ENCODE measurements at places on chromosomes 16 and 17.

DNA sequence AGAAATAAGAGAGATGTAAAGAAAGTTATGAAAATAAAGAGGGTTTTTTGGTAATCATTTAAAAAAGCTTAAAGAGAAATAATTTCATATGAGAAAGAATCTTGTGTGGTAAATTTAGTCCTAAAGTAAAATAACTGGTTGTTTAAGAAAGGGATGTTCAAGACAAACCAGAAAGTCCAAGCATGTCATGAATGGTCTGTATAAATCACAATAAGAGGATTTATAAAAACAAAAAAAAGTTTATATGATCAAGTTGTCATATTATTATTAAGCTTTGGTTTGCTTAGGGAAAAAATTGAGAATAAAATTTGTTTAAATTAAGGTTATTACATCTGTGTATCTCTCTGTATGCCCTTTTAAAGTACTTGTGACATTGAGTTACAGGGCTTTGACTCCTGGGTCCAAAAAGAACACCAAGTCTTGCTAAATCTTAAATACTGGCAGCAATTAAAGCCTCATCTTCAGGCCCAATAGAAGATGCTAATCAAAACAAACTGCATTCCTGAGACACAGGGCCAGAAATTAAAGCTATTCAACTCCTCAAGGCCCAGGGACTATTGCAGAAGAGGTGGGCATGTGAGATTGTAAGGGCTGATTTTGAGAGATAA, 15.6 kb upstream of the TRIM25 start:
- DNase-seq: peak; percentile 13

GRCh38 chr16:20259541-20259940, 67.8 kb downstream of the GP2 start:
- no peak for DNase-seq

- DNase-seq: no peak
Observed at GRCh38 chr16:5215901-5216300, 118.3 kb upstream of the EEF2KMT start.

- no peak for DNase-seq
Observed at GRCh38 chr17:39705786-39706348, 6.0 kb downstream of the ERBB2 start.

GRCh38 chr17:69533481-69534234, 119.2 kb downstream of the MAP2K6 start:
- no peak for DNase-seq

GRCh38 chr17:7632492-7632894, 2.6 kb downstream of the SHBG start:
- peak; percentile 35 for DNase-seq

GRCh38 chr16:87691686-87692079, 74.1 kb downstream of the KLHDC4 start:
- DNase-seq: no peak

DNA sequence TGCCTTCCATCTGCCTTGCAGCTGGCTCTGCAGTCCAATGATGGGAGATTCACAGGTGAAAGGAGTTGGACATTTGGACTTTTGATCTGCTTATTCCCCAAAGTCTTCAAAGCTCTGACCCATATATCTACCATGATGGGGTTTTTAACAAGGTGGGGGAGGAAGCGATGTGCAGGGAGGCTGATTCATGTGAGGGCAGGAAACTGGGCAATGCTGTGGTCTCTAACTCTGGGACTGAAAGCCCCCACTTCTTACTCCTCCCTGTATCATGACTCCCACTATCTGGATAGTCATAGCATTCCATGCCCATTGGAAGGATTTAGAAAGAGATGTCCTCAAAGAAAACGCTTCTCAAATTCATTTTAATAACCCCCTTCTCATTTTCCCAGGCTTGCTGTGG, 16.3 kb downstream of the HOXB1 start:
- DNase-seq: no peak

- DNase-seq: no peak
Observed at GRCh38 chr17:75155191-75155601, 884 bp upstream of the JPT1 start.

DNA sequence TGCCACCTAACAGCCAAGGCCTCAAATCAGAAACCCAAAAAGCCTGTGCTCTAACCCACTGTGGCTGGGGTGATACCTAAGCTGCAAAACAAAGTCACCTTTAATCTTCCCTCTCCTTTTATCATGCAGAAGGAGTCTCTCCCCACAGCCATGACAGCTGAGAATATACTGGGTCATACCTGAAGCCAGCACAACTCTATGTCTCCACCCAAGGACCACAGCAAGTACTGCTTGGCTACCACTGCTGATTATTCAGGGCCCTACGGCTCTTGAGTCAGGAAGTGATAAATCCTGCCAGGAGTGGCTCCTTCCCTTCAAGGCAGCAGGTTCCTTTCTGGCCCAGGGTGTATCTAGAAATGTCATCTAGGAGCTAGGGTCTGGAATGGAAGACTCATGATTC, 151.5 kb upstream of the TOM1L1 start:
- no peak for DNase-seq

DNA sequence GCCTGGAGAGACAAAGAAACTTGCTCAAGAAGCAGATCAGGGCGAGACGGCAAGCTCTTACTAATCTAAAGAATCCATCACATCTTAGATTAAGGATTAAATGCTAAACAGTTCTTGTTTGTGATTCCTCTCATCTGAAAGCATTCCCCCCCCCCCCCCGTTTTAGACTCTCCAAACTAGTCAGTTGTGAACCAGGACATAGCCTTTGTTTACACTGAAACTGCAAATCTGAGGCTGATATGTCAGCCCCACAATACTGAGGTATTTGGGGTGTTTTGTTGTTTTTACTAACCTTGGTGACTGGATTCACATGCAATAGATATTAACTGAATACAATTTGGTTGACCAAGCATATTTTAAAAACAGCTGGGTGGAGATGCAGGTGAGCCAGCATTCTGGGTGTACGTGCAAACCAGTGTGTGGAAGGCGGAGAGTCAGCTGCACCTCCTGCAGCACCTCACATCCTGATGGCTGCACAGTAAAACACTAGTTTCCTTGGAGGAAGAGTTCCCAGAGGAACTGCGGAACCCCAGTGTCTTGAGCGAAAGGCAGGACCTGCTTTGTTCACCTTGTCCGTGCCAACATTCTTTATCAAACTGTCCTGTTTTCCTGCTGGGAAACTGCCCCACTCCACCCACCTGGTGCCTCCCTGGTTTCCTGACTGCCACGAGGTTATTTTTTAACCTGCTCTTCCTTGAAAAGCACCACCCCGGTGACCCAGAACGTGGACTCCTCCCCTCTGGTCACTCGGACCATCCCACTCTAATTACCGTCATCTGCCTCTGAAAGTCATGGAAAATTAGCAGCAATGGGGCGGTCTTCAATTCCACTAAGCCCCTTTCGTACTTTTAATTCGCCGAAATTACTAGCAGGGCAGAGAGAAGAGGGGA, 1.2 kb upstream of the YPEL2 start:
- DNase-seq: no peak

DNA sequence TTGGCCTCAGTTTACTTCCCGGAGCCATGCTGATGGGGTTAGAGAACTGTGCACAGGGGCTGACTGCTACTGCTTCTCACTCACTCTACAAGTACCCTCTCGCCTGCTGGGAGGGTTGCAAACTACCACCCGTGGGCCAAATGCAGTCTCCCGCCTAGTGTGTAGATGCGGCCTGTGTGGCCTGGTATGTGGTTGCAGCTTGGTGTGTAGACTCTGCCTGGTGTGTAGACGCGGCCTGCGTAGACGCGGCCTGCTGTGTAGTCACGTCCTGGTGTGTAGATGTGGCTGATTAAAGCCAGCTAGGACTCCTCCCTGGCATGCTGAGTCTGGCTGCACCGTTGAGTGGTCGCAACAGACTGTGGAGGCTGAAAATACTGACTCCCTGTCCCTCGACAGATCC, 7.3 kb downstream of the CANT1 start:
- DNase-seq: no peak

DNA sequence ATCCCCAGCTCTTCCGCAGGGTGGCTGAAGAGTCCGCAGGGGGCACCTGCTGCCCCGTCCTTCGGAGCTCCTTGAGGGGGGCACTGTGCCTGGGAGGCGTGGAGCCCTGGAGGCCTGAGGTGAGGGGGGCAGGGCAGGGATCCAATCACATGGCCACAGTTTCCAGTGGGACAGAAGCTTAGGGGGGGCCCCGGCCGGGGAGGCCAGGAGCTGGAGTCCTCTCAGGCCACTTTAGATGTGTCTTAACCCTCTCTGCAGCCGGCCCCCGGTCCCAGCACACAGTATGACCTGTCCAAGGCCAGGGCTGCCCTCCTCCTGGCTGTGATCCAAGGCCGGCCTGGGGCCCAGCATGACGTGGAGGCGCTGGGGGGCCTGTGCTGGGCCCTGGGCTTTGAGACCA, 10.8 kb downstream of the ZNF213 start:
- no peak for DNase-seq

GRCh38 chr16:72818236-72818845, 229.6 kb downstream of the ZFHX3 start:
- DNase-seq: peak; percentile 23

DNA sequence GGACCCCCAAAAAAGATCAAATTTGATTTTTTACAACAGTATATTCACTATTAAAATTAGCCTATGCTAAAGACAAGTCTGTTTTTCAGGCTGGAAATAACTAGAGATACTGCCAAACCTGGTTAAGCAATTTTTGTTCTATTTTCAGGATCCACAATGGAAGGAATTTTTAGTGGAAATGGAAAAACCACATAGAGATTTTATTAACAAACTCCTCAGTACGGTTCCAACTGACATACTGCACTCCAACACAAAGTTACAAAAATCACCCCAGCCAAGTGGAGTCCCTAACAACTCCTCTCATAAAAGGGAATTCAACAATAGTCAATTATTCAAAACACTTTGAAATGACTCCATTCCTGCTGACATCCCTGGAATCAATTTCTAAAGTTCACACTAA, 101.6 kb upstream of the TOB1 start:
- DNase-seq: no peak

- DNase-seq: peak; percentile 64
Observed at GRCh38 chr17:67629971-67630320, 87.8 kb upstream of the NOL11 start.

DNA sequence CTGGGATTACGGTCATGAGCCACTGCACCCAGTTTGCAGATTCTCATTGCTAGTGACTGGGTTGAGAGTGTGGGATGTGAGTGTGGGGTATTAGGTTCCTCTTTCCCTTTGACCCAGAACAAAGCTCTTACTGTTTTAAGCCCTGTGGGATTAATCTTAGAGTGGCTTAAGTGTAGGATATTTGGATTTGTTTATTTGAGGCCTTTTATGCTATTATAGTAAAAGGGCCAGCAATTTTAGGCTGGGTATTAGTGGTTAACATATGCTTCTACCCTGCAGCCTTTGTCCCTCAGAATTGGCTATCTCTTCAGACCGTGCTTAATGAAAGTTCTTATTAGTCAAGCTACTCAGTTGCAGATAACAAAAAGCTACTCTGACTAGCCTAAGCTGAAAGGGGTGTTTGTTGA, 3.2 kb downstream of the SGF29 start:
- no peak for DNase-seq

DNA sequence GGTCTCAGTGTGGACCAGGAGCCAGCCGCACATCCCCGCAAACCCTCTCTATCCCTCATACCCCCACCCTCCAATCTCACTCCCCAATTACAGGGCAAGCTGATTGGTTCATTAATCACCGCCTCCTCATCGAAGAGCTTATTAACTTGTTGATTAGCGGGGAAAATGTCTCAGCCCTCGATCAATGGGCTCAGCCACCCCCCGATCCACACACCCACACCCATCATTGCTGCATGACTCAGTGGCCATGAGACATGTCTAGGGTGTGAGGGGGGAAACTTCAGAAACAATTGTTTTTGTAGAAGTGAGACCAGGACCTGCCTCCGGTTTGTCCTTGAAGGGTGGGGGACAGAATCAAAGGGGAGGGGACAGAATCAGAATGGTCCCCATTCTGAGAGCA, 2.5 kb upstream of the PYY start:
- DNase-seq: no peak

Data from fibroblast of skin of right quadriceps (primary cell).